T47D (cell line): ENCODE measurements at places on chromosomes 5 and 9.

GRCh38 chr5:54825005-54825404, 160.4 kb downstream of the ESM1 start:
- DNase-seq: no peak

GRCh38 chr5:111551569-111552275, 39.4 kb upstream of the STARD4 start:
- no peak for DNase-seq

DNA sequence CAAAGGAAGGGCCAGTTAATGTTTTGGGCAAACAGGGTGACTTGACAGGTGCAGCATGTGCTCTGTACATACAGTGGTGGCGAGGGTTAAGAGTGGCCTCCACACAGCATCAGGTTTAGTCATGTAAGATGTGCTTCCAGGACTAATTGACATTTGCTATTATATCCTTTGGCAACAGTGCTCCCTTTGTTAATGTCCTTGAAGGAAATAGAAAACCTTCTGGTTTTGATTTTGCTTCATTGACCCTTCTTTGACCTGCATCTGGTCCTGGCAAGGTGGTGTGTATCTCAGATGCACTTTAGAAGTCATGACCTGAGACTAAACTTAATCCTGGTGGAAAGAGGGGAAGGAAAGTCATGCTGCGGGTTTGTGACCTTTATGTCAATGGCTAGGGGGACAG, 440.0 kb downstream of the ENC1 start:
- DNase-seq: no peak

DNA sequence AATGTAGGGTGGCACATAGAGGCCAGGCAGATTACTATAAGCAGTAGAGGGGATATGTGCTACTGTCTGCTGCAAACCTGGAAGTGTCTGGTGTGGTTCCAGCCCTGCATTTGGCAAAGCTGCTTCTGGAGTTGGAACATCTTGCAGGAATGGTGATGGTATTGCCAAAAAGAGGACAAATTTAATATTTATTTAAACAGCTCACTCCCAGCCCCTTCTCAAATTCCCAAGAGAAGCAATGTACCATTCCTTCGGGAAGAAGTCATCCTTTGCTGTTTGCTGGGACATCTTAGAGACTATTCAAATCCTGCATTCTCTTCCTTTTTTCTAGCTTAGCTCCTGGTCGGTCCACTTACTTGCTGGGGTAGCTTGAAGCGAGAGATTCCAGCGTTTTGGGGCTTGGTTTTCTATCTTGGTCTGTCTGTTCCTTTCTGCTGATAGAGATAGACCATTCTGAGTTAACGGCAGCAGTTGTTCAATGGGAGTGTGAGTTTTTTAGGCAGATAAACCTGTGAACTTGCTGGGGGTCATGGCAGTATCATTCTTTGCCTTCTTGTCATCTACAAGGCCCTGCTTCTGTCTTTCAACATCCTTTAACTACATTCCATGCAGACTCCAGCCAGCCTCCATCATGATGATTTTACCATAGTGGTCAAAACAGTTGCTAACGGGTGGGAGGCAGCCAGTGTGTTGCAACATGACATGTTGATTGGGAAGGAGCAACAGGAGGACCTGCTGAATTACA, 69.9 kb downstream of the RCL1 start:
- DNase-seq: no peak

- DNase-seq: no peak
These were observed 124.4 kb upstream of the TMEM161B start for GRCh38 chr5:88393042-88393441.

DNA sequence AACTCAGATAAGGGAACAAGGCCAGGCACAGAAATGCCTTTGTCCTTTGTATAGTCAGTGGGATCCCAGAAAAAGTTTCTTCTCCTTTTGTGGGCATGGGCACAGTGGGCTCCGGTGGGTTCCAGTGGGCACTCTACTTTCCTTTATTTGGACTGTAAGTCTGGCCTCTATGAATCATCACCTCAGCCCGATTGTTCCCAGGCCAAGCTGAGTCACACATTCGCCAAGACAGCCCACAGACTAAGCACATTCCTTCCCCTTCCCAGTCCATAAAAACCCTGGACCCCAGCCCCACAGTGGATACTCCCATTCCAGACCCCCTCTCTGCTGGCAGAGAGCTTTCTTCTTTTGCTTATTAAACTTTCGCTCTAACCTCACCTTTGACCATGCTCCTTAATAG, 165.0 kb downstream of the FBXL17 start:
- DNase-seq: no peak

DNA sequence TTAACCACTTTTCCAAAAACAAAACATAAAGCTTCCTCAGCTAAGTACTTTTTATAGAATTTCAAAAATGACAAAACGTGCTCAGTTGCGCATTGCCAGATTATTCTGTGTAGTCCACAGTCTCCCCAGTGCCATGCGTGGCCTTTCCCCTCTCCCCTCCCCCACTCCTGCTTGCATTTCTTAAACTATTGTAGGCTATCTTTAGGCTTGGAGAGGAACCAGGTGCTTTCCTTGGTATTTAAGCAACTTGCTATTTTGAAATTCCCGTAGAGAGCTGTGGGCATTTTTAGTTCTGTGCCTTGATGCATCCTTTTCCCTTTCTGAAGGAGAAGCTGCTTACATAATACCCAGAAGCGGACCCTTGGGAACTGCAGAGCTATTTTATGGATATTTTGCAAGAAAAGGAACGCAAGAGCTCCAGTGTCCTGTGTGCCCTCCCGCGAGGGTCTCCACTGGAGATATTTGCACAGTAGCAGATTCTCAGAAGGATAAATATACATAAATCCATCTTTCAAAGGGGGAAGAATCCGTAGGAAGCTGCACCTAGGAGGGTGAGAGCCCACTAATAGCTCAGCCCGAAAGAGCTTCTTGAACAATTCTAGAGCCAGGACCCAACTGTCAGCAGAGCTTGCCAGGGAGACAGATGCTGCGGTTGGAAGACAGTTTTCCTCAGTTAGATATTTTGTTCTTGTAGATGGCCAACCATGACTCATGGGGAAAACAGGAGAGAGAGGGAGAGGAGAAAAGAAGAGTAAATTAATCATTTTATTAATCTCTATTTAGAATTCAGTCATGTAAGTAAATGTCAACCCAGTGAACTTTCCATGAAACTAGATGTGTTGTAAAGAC, 1298.3 kb upstream of the WWC1 start:
- DNase-seq: no peak

GRCh38 chr5:166507810-166508425, 1783.5 kb upstream of the WWC1 start:
- DNase-seq: no peak

DNA sequence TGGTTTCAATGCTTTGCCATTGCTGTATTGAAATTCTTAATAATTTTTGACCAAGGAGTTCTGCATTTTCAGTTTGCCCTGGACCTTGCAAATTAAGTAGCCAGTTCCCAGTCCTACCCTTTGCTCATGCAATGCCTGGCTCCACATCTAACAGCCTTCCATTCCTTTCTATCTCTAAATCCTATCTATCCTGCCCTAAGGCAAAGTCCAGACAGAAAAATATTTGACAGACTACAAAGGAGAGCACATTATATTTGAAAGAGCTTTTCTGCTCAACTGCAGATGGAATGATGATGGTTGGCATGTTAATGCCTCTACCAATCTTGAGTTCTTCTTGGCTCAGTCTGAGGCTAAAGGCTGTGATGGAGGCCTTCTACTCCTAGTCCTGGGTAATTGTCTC, 15.5 kb downstream of the SLC22A4 start:
- DNase-seq: no peak

GRCh38 chr9:37056046-37056920, 22.2 kb upstream of the PAX5 start:
- DNase-seq: no peak

- DNase-seq: no peak
These were observed 18.4 kb downstream of the ENG start for GRCh38 chr9:127835991-127836516.

- no peak for DNase-seq
These were observed 78.4 kb downstream of the FANCC start for GRCh38 chr9:95239071-95239470.

DNA sequence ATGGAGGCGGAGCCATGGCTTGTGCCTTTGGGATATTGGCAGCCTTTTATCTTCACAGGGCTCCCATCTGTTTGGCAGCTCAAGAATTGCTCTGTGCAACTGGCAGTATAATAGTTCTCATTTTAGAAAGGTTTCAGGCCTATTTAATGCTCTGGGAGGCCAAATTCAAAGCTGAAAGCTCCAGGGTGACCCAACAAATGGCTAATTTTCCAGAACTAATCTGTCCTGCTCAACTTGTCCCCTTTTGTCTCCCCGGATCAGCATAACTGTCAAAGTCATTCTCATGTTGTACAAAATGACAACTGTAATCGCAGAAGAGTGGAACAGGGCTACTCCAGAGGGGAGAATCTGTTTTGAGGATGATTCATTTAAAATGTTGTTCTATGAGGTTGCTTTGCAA, 52.6 kb upstream of the CXCL14 start:
- no peak for DNase-seq

DNA sequence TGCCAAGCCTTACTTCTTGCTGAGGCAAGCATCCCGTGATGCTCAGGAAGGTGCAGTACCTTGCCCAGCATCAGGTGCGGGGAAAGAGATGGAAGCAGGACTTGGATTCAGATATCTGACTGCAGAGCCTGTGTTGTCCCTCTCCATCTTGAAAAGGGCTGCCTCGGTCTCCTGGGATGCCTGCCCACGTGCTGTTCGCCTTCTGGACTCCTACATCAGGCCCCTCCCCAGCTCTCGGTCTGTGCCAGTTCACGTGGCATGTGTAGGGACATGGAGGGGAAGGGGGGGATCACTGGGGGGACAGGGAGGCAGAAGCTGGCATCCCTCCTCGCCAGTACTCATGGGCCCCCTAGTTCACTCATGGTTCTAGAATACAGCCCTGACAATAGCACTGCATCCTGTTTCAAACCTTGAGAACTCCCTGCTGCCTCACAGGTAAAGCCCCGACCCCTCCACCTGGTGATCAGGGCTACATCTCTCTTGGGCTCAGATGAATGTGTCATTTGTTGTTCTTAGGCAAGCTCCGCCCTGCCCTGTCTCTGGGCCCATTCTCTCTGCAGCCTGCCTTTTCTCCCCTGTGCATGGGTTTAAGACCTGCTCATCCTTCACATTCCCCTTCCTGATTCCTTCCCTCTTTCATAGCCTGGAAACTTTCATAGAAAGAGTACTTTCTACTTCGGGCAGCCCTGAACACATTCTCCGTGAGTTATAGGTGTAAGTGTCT, 38.9 kb upstream of the SLC25A51 start:
- no peak for DNase-seq
